Ascending aorta (tissue), 2 donors: ENCODE measurements at places on chromosomes 4 and X. TPM values are rescaled to one million over a fixed set of nuclear protein-coding genes. Genes with fewer than 3 reads are reported as not detected.

GRCh38 chr4:141659539-141659938, 23.2 kb downstream of the IL15 start:
- H3K27ac ChIP-seq: no peak overlapping the region
- no peak overlapping the region for H3K4me3 ChIP-seq
- no peak for DNase-seq
- H3K36me3 ChIP-seq: peaks cover 3% of the 10 kb centered on the region

DNA sequence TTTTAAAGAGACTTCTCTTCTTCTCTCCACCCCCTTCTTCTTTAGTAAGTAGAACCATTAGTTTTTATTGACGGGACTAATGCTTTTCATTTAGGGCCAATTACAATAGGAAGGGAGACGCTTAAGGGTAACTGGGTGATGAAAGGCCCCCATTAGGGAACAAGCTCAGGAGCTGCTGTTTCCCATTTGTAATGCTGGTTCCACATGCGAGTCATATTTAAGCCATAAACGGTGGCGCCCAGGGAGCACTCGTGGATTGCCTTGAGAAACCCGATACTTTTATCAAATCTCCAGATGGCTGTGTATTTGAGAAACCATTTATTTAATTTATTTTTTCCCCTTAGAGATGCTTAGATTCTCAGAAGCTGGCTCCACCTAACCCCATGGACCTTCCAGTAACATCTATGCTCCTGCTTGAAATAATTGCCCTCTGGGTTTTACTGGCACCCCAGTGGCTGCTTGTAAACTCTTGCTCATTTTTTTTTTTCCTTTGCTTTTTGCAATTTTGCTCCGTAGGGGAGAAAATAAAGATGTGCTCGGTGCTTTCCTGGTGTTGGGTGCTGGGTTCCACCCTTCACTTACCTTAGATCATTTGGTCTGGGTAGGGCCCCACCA, 124.2 kb upstream of the MSX1 start:
- H3K4me1 ChIP-seq: no peaks in the 10 kb centered on the region
- H3K27me3 ChIP-seq: no peaks in the 10 kb centered on the region
- DNase-seq: no peak
- H3K27ac ChIP-seq: no peak overlapping the region

Gene CCDC110
- not detected for total RNA-seq

- H3K27me3 ChIP-seq: no peaks in the 10 kb centered on the region
- H3K4me1 ChIP-seq: no peaks in the 10 kb centered on the region
- no peak for DNase-seq
- no peaks in the 10 kb centered on the region for H3K36me3 ChIP-seq
Observed at GRCh38 chrX:115912372-115912897, 258.1 kb upstream of the AGTR2 start.

Gene MAB21L2
- not detected for total RNA-seq

DNA sequence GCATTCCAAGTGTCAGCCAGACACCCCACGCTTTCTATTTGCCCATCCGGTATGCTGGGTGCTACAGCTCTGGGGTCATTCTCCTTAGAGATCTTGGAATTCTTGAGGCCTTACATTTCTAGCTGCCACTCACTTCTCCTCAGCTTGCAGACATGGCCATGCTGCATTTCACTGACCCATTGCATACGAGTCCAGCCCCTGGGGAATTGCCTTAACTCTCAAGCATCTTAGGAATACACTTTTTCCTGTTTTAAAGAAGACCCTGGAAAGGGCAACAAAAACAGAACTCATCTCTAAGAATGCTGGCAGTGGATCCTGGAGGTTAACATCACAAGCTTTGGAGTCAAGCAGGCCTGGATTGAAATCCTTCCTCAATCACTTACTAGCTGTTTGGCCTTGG, 122.0 kb upstream of the LNX1 start:
- peaks cover 5% of the 10 kb centered on the region for H3K4me1 ChIP-seq
- no peaks in the 10 kb centered on the region for H3K27me3 ChIP-seq
- H3K36me3 ChIP-seq: no peaks in the 10 kb centered on the region

GRCh38 chr4:75710246-75710645, 14.1 kb upstream of the USO1 start:
- peaks cover 10% of the 10 kb centered on the region for H3K4me1 ChIP-seq
- DNase-seq: no peak
- no peaks in the 10 kb centered on the region for H3K27me3 ChIP-seq
- H3K4me3 ChIP-seq: no peak overlapping the region
- H3K27ac ChIP-seq: no peak overlapping the region
- H3K36me3 ChIP-seq: no peaks in the 10 kb centered on the region

- H3K4me1 ChIP-seq: no peaks in the 10 kb centered on the region
- H3K4me3 ChIP-seq: no peak overlapping the region
- no peaks in the 10 kb centered on the region for H3K36me3 ChIP-seq
- H3K27ac ChIP-seq: no peak overlapping the region
- no peak for DNase-seq
Observed at GRCh38 chr4:29588617-29589016, 1131.6 kb upstream of the PCDH7 start.

DNA sequence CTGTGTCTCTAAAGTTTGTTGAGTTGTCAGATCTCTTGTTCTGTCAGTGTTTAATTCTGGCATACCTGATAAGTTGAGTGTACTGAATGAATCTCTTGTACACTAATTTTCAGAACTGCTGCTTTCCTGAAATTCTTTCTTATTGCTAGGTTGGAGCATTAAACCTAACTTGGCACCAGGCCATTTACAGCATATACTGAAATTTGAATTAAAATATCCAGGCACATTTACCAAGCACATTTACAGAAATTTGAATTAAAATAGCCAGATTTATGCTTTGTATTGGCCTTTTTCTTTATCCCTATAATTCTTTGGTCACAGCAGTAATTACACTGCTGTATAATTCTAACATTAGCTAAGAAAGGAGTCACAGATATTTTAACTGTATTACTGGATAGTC, 8.9 kb downstream of the TMEM33 start:
- no peak for DNase-seq
- H3K4me1 ChIP-seq: no peaks in the 10 kb centered on the region
- H3K27ac ChIP-seq: no peak overlapping the region
- no peak overlapping the region for H3K4me3 ChIP-seq
- no peaks in the 10 kb centered on the region for H3K27me3 ChIP-seq

GRCh38 chrX:100411802-100412715, 2.0 kb upstream of the PCDH19 start:
- no peaks in the 10 kb centered on the region for H3K27me3 ChIP-seq
- no peaks in the 10 kb centered on the region for H3K4me1 ChIP-seq
- H3K36me3 ChIP-seq: no peaks in the 10 kb centered on the region
- DNase-seq: no peak
- no peak overlapping the region for H3K4me3 ChIP-seq
- no peak overlapping the region for H3K27ac ChIP-seq

Gene AFM
- total RNA-seq: not detected

DNA sequence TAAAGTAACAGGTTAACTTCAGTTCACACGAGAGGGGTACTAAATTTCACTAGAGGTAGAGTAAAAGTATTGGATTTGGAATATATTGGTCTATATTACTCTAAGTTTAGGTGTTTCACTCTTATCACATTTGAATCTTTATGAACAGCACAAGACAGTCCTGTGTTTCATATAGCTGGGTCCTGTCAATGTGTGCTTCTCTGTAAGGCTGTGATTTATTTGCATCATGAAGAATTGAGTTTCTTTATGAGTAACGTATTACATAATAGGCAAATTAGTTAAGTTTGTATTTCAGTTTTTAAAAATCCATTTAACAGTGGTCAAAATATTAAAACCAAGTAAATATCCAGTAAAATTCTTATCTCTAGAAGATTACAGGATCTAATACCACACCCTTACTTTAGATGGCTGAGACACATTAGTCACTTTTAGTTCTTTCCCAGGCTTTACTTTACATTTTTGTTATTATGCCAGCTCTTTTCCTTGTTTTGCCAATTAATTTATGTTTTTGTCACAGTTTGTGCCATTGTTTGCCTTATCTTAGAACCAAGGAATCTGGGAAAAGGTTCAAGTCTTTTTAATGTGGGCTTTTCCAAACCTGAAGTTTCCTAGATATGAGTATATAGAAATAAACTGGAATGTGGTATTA, 32.1 kb downstream of the NUDT6 start:
- DNase-seq: no peak
- H3K27me3 ChIP-seq: no peaks in the 10 kb centered on the region
- H3K36me3 ChIP-seq: no peaks in the 10 kb centered on the region
- H3K4me1 ChIP-seq: peaks cover 20% of the 10 kb centered on the region

GRCh38 chrX:12390301-12390700, 252.0 kb downstream of the FRMPD4 start:
- DNase-seq: no peak
- no peaks in the 10 kb centered on the region for H3K4me1 ChIP-seq
- no peaks in the 10 kb centered on the region for H3K36me3 ChIP-seq
- no peak overlapping the region for H3K27ac ChIP-seq

DNA sequence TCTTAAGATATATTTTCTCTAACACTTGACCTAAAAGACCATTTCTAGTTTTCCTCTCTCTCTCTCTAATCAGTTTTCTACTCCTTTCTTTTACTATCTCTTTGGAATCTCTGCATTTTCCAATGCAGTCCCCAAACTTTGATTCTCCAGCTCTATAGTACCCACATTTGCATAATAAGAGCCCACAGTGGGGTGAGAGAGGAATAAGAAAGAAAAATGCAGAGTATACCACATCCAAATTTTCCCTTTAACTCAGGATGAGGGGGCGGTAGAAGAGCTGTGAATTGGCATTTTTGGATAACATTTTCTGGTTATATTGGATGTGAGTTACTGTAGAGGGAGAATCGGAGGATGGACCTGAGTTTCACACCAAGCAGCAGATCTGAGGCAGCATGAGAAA, 74.4 kb upstream of the SOD3 start:
- H3K27me3 ChIP-seq: no peaks in the 10 kb centered on the region
- H3K36me3 ChIP-seq: no peaks in the 10 kb centered on the region
- H3K4me3 ChIP-seq: no peak overlapping the region
- no peak for DNase-seq

- no peaks in the 10 kb centered on the region for H3K36me3 ChIP-seq
- H3K27ac ChIP-seq: no peak overlapping the region
- DNase-seq: no peak
Observed at GRCh38 chrX:4909348-4909747, 1195.9 kb upstream of the PRKX start.

Gene SPIN2A
- 0.53 TPM for total RNA-seq

Gene ZNF157
- not detected for total RNA-seq

Gene FGF13
- total RNA-seq: 12.7 TPM

Gene MAPK10
- 9.3 TPM for total RNA-seq

Gene HERC6
- 32.7 TPM for total RNA-seq

DNA sequence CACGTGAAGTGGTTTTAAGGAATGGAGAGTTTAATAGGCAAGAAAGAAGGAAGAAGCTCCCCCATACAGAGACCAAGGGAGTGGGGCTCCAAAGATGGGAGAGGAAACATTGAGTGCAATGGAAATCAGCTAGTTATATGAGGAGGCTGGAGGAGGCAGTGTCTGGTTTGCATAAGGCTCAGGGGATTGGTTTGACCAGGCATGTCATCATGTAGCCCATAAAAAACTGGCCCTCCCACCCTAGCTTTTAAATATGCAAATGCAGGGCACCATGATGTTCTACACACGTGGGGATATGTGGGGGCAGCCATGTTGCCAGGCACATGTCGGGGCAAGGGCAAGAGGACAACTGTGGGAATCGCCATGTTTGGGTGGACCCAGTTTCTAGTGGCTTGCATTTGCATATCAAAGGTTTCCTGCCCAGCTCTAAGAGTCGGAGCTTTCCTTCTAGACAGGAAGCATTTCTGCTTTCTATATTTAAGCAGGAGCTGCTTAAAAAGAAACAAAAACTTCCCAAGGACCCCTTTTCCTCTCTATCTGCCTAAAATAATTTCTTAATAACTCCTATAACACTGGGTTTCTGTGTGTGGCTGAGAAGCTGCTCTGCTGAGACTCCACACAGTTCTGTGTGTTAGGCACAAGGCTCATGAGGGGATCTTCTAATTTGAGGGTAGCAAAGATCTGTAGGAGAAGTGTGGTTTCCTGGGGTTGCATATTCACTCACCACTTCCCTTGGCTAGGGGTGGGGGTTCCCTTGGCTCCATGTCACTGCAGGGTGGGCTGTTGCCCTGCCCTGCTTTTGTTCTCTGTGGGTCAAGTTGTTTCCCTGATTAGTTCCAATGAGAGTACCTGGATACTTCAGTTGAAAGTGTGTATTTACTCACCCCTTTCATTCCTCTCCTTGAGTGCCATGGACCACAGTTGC, 113.5 kb downstream of the VSIG4 start:
- no peak overlapping the region for H3K4me3 ChIP-seq
- no peaks in the 10 kb centered on the region for H3K36me3 ChIP-seq
- no peaks in the 10 kb centered on the region for H3K4me1 ChIP-seq
- no peak overlapping the region for H3K27ac ChIP-seq
- DNase-seq: no peak

DNA sequence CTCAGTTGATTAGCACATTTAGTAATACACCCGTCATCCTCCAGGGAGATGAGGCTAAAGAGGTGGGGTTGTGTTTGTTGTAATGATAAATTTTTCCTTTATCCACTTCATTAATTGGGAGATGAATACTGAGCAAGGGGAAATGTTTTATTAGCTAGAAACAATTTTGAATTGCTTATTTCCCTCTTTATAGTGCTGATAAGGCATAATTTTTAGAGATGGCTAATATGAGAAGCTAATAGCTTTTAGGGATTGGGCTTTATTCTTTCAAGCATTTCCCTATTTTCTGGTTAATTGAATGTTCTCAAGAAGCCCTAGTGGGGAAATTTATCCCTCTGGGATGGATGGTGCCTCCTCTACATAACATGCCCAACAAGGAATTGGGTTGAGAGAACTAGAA, 365.2 kb upstream of the IGFBP7 start:
- H3K4me3 ChIP-seq: no peak overlapping the region
- H3K36me3 ChIP-seq: no peaks in the 10 kb centered on the region
- H3K27ac ChIP-seq: no peak overlapping the region
- no peaks in the 10 kb centered on the region for H3K27me3 ChIP-seq

DNA sequence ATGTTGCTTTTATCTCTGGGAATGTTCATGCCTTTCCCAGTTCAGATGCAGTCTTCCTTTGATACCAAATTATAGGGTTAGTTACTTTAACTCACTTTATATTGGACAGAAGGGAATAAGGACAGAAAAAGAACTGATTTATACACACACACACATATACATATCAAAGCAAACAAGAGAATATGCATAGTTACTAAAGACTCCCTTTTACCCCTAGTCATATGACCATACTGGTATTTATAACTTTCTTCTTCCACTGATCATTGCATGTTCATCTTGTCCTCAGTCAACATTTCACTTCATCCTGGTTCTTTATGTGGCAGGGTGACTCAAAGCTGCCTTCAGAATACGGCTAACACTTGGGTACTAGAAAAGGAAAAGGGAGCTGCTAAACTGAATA, 120.4 kb downstream of the PARM1 start:
- no peaks in the 10 kb centered on the region for H3K4me1 ChIP-seq
- DNase-seq: no peak
- H3K36me3 ChIP-seq: no peaks in the 10 kb centered on the region
- H3K27ac ChIP-seq: no peak overlapping the region
- no peak overlapping the region for H3K4me3 ChIP-seq

Gene WNK3
- 3.3 TPM for total RNA-seq
